Activated naive CD8-positive, alpha-beta T cell treated with anti-CD3 and anti-CD28 coated beads for 36 hours (primary cell): ENCODE measurements at places on chromosomes 4 and X.

GRCh38 chr4:52877036-52877435 lies 14.9 kb downstream of the RASL11B start:
- no peak for DNase-seq

DNA sequence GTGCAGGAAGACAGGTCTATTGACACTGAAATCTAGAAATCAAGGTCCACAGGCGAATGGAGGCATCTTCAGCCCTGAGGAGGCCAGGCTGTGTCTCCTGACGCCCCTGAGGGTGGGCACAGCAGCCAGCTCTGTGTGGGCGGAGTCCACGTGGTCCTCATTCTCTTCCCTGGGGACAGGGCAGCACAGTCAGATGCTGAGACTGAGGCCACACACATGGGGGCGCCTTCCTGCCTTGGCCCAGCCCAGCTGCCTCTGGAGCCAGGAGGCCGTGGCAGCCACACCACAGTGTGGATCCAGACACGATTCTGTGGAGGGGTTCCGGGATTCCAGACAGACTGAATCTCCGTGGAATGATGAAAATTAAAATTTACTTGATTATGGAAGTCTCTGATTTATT lies 20.8 kb downstream of the FGFR3 start:
- DNase-seq: no peak

DNA sequence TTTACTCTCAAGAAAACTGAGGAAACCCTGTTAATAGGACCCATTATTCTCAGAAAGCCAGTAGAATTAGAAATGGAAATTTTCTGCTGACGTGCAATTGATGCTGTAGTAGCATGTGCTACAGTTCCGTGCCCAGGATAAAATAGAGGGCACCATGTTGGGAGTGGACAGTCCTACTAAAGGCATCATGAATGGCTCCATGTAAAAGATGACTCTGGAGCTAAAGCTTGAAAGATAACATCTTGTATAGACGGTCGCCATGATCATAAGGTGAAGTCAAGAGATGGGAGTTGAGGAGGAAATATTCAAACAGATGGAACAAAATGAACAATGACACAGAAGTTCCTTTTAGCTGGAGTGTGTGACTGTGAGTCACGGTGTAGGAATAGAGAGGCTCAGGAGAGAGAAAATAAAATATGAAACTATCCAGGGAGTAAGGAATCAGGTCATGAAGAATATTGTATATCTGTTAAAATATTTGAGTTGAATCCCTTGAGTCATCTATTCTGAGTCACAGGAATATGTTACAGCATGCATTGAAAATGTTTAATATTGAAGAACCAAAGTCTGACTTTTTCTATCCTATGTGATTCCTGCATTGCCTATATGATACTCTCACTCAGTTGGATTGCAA lies 31.8 kb downstream of the ANXA10 start:
- no peak for DNase-seq

GRCh38 chr4:140790765-140791164 lies 34.6 kb upstream of the TBC1D9 start:
- DNase-seq: no peak

GRCh38 chr4:123113155-123113554 lies 190.8 kb upstream of the NUDT6 start:
- no peak for DNase-seq

DNA sequence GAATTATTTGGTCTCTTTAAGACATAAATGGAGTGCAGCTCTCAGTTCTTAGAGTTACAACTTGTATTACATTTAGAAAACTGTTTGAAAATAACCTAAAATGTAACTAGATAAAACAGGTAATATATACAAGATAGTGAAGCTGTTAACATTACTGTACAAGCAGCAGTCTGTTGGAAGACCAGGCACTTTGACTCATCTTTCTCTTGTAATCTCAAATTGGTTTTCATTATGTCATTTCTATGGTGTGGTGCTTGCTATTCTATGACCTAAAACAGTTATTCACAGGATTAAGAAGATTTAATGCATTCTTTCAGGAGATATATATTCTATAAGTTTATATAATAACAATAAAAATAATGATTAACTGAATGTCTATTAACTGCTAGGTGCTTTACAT lies 282.5 kb upstream of the PITX2 start:
- DNase-seq: no peak

- no peak for DNase-seq
Observed at GRCh38 chr4:150867148-150867547, 147.9 kb downstream of the LRBA start.

GRCh38 chrX:9488586-9488985 lies 23.7 kb downstream of the TBL1X start:
- DNase-seq: no peak

DNA sequence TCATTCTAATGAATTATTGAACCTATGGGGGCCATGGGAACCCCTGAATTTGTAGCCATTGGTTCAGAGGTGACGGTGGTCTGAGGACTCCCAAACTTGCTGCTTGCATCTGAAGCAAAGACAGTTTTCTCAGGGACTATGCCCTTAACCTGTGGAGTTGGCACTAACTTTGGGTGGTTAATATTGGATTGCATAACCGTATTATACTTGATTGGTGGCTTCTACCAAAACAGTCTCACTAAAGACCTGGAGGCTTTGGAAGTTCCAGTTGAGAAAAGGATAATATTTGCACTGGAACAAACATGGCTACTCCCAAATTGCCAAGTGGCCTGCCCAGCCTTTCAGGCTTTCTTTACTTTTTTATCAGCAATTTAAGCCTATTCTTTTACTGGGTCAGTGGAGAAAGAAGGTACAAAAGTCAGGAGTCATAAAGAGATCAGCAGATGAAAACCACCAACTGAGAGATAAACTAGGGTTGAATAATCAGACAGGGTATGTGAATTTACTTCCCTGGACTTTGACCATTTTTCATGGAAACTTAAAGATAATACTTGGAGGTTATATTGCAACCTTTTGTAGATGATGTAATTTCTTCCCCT lies 7.9 kb upstream of the KLHL8 start:
- no peak for DNase-seq

DNA sequence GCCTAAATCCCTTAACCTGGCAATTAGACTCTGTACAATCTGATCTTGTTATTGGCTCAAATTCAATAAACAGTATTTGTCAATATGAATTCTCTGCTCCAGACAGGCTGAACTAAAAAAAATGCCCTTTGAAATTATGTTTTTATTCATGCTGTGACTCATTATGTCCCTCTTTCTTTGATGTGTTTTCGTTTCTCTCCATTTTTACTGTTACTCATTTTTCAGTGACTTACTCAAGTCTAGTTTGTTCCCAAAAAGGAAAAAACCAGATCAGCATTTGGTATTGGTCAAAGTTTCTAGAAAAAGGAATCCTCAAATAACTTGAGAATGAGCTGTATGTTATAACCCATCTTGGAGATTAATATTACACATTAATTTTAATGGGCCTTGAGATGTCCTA lies 40.4 kb downstream of the UNC5C start:
- no peak for DNase-seq
